ENCODE measurements at places on chromosomes 2 and 18. TPM values are rescaled to one million over a fixed set of nuclear protein-coding genes. Genes with fewer than 3 reads are reported as not detected.

UGT1A6 gene
- not detected for total RNA-seq

DNA sequence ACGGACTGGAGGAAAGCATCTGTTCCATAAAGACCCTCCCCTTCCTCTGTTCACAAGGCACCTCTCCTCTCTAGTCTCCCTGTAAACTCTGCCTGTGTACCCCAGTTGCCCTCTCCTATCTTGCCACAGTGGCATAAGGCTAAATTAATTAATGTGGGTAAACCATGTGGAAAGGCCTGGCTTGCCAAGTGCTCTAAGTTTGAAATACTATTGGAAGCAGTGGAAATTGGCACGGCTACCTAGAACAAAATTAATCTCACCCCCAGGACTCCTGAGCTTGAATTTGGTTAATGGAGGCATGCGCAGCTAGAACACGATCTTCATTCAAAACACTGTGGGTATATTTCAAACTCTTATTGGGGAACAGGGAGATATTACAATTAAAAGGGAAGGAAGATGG is 19.2 kb upstream of the SLC14A2 start:
- H3K36me3 ChIP-seq = no peaks in the 10 kb centered on the region
- no peak overlapping the region for H3K4me3 ChIP-seq
- H3K4me1 ChIP-seq = peaks cover 1% of the 10 kb centered on the region
- no peak for DNase-seq
- H3K27ac ChIP-seq = no peak overlapping the region

DNA sequence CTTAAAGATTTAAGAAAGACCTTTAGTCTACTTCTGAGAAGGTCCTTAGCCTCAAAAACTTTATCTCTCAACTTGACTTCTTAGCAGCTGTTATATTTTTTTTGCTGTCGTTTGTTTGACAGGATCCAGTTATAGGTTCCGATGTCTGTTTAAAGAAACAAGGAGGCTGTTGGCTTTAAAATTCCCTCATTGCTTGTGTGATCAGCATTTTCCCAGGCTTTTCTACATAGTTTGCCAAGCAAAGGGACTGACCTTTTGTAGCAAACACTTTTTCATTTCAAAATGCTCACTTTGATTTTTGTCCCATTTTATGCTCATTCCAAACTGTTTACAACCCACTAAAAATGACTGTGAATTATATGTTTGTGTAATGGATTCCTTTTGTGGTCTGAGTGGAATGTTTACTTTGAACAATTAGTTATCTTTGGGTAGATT is 394.9 kb downstream of the ARHGAP15 start:
- DNase-seq = no peak
- no peaks in the 10 kb centered on the region for H3K36me3 ChIP-seq
- no peak overlapping the region for H3K4me3 ChIP-seq
- no peak overlapping the region for H3K27ac ChIP-seq
- no peaks in the 10 kb centered on the region for H3K27me3 ChIP-seq
- H3K4me1 ChIP-seq = peaks cover 7% of the 10 kb centered on the region

- no peaks in the 10 kb centered on the region for H3K27me3 ChIP-seq
- no peaks in the 10 kb centered on the region for H3K36me3 ChIP-seq
- no peaks in the 10 kb centered on the region for H3K4me1 ChIP-seq
- DNase-seq = no peak
These were observed 308.8 kb upstream of the FIGN start for GRCh38 chr2:164044622-164045021.

DNA sequence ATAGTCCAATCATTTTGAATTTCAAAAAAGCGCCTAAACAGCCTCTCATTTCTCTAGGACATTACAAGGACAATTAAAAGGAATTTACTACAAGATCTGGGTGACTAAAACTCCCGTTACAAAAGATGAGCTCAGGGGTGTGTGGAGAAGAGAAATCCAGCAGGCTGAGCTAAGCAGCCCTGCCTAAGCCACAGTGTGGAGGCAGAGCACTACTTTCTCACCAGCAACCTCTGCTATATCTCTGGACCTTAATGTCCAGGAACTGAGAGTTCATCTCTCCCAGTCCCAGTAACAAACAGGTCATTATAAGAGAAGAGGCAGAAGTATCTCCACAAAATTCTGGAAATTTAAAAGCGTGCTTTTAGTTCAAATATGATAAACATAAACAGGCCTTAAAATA is 18.9 kb upstream of the ANKRD62 start:
- H3K4me1 ChIP-seq = 0 out of 2 replicates have a peak, but pooled peaks cover 4% of the 10 kb centered on the region
- H3K27ac ChIP-seq = no peak overlapping the region
- no peaks in the 10 kb centered on the region for H3K36me3 ChIP-seq
- DNase-seq = no peak
- H3K27me3 ChIP-seq = peaks cover 14% of the 10 kb centered on the region
